Memory B cell (primary cell): ENCODE measurements at places on chromosomes 5 and 9.

- DNase-seq: no peak
Observed at GRCh38 chr5:111927191-111927590, 170.2 kb upstream of the NREP start.

- DNase-seq: no peak
Observed at GRCh38 chr5:73523861-73524260, 25.6 kb downstream of the BTF3 start.

DNA sequence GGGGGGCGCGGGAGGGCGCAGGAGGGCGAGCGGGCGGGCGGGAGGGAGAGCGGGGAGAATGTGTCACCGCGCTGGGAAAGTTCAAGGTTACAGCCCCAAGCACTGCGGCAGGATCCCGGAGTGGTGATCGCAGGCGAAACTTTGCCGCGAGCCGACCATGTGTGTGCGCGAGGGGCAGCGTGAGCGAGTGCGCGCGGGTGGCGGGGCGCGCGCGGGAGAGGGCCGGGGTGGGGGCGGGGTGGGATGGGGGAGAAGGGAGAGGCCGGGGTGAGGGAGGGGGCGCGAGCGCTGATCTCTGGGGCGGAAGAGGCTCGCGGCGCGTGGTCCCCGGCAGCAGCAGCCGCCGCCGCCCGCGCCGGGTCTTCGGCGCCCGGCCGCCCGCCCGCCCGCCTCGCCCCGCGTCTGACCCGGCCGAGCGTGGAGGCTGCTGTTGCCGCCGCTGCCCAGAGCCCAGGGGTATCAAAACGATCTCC, at the start of gene NFIB:
TSS of gene NFIB (minus strand) at position 191 of the 473 bp plus-strand sequence. CDS start 630 bp downstream, outside the sequence.
- DNase-seq: no peak

GRCh38 chr5:139459451-139459934, 3.0 kb downstream of the ECSCR start:
- no peak for DNase-seq

- no peak for DNase-seq
Observed at GRCh38 chr5:1663186-1663585, 136.5 kb downstream of the MRPL36 start.

- no peak for DNase-seq
Observed at GRCh38 chr9:72794946-72795345, 157.9 kb downstream of the ALDH1A1 start.

DNA sequence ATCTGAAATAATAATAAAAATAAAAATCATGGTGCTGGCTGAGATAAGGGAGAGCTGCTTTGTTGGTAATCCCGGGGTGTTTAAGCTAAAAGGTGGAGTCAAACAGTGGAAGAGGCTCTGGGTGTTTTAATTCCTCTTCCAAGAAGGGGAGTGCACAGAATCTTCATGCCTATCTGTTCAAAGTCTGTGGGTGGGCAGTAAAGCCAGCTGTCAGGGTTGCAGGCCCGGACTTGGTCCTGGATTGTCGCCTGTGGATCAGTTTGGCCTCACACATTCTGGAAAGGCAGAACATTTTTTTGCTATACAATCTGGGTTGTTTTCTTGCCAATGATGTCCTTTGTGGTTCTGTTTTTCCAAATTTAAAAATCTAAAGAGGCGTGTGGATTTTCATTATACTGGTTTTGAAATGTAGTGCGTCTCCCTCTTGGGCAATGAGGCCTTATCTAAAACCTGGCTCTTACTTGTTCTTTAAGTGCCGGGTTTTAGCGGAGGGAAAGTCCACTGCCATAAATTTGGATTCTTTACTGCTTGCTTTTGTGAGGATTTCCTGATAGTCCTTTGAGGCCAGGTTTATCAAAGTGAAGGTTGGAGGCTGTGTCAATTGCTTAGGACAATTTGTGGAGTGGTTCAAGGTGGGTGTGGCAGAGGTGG, 5.8 kb downstream of the ANKDD1B start:
- DNase-seq: no peak

- DNase-seq: no peak
Observed at GRCh38 chr5:78041805-78042204, 252.7 kb downstream of the AP3B1 start.

- no peak for DNase-seq
Observed at GRCh38 chr5:320524-321229, 837 bp upstream of the AHRR start.
